CD4-positive, alpha-beta T cell treated with Interleukin-4 for 4 hours (primary cell): ENCODE measurements at places on chromosomes 11 and 22.

- DNase-seq: no peak
Measured at GRCh38 chr22:39723463-39723862, 152.9 kb downstream of the CACNA1I start.

DNA sequence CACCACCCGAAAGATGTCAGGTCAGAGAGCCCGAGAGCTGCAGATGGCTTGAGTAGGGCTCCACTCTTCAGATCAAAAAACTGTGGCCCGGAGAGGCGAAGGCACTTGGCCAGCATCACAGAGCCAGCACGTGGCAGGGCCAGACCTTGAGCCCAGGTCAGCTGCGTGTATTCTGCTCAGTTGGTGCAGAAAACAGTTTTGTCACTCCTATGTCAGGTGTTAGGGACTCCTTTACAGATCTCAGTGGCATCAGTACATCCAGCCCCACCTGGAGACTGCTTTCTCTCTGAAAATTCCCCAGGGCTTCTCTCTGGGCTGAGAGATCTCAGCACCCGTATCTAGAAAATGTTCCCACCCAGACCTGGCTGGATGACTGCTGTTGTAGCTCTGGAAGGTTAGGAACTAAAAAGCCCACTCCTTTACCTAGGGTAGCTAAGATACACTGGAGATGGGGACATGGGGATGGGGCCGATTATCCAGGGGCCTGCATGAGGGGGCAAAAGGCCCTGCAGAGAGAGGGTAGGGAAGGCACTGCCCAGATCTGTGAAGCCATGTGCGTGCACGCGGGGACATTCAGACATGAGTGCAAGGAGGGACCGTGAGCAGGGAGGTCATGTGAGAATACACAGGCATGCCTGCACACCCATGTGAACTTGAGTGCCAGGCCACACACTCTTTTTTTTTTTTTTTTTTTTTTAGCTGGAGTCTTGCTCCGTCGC lies 3.4 kb downstream of the APOA1 start:
- no peak for DNase-seq

- DNase-seq: peak; percentile 65
Measured at GRCh38 chr22:39622881-39623367, 52.4 kb downstream of the CACNA1I start.

- DNase-seq: no peak
Measured at GRCh38 chr22:17218341-17218740, 894 bp downstream of the ADA2 start.

GRCh38 chr22:28112190-28112544 lies 193.1 kb upstream of the PITPNB start:
- DNase-seq: no peak

GRCh38 chr22:38487946-38488345 lies 18.2 kb downstream of the DDX17 start:
- no peak for DNase-seq

DNA sequence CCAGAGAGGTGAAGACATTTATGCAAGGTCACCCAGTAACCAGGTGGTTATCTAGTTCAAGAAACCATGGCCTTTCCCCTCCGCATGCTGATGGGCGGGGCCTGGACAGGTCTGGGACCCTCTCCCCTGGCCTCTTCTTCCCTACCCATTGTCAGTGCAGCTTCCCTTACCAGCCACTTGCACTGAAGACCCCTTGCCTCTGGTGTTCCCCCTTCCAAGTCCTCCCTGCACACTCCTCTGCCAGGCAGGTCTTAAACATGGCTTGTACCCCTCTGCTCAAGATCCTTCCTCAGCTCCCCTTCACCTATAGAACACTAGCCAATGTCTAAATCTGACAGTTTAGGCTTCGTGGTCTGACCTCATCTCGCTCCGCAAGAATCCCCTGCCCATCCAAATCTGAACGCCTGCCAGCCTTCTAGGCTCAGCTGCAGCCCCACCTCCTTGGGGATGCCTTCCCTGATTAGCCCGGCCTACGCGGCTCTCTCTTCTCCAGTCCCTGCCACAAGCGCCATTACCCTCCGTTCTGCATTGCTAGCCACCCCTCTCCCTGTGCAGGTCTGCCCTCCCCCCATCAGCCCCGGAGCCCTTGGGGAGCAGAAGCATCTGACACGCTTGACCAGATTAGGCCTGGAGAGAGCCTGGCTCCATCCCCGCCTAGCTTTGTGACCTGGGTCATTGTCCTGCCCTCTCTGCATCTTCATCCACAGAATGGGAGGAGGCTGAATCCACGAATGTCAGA lies 213.8 kb downstream of the DSCAML1 start:
- DNase-seq: no peak

DNA sequence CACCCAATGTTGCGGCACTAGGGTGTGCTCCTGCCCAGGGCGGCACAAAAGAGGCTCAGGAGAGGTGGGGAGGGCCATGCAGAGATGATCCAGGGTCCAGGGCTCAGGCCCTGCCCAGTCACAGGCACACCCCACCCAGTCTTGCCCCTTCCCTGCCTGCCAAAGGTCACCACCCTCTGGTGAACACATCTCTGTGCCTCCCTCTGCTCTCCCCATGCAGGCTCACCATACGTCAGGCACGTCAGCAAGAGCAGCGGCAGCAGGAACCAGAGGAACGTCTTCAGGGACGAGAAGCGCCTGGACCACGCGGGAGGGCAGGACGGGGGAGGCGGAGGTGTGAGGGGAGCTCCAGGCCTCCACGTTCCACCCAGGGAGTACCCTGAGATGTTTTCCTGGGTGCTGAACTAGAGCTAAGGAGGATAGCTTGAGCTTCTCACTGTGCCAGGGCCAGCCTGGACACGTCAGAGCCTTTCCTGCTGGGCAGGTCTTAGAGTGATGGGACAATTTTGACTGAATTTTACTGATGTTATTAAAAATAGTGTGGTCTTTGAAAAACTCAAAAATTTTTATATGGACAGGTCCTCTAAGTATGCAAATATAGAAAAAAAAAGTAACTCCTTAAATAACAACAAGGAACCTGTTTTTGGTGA lies 7.2 kb downstream of the SUN2 start:
- no peak for DNase-seq

GRCh38 chr11:60528465-60528864 lies 13.3 kb downstream of the MS4A13 start:
- no peak for DNase-seq

DNA sequence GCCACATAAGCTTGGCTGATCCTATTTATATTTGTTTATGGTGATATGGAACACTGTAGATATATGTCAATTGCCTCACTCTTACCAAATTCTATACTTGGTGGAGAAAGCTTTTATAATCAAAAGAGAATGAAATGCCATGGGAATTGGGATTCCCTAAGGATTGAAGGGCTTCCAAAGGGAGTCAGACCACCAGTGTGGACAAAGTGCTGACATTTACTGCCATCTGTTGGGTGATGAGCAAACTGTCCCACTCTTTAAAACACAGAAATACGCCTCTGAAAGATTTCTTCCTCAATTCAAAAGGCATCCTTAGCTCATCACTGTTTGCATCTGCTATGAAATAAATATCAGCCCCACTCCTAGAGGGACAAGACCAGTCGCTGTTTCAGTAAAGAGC lies 7.1 kb downstream of the SLC1A2 start:
- DNase-seq: no peak

DNA sequence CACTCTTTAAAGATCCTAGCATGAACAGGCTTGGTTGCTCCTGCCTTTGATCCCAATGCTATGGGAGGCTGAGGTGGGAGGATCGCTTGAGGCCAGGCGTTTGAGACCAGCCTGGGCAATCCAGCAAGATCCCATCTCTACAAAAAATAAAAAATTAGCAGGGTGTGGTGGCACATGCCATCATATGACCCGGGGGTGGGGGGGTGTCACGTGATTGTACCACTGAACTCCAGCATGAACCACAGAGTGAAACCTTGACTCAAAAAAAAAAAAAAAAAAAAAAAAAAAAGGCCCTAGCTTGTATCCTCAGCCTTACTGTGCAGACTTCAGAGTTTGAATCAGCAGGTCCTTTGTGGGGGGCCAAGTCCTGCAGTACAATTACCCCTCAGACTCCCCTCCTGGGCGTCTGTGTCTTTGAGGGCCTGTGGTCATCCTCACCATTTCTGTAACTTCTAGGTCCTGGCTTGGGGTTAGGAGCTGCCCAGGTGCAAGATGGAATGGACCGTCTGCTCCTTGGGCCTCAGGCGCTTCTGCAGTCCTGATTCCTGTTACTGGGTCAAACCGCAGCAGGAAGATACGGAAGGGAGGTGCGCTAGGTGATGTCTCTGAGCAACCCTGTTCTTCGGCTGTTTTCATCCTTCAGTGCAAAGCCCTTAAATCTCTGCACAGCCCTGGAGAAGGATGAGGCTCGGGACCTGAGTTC lies 208.1 kb downstream of the CTTN start:
- DNase-seq: no peak

GRCh38 chr11:113517361-113517760 lies 42.2 kb upstream of the DRD2 start:
- no peak for DNase-seq

DNA sequence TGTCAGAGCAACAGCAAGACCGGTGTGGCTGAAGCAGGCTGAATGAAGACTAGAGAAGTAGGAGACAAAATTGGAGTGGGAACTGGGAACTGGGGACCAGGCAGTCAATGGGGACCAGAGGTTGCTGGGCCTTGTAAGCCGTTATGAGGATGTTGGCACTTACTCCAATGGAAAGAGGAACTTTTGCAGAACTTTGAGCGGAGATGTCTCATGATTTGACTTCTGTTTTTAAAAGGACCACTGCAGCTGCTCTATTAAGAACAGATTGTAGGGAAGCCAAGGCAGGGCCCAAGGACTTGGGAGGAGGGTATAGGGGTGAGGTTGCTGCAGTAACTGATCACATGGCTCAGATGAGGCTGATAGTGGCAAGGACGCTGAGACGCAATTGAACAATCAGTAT lies 34.2 kb downstream of the IL18 start:
- peak; percentile 2 for DNase-seq

DNA sequence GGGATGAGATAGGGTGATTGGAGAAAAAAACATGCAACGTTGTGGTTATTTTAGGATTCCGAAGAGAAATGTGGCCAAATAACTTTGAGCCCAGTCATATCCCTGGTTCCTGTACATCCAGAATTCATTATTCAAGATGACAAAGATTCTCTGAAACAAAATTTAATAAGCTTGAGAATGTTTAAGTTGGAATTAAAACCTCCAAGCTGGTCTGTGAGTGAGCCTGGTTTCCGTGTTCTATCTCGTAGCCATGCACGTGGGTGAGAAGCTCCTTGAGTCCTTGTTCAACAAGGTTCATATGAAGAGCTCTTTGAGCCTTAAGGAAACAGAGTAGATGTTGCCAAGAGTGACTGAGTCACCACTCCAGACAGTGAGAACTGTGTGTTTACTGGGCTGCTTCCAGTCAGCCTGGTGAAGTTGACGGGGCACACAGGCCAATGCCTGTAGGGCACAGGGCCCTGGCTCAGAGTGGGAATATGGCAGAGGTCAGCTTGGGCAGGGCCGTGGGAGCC lies 206.5 kb downstream of the NAV2 start:
- DNase-seq: no peak

GRCh38 chr11:132402071-132402684 lies 1031.8 kb downstream of the NTM start:
- no peak for DNase-seq

DNA sequence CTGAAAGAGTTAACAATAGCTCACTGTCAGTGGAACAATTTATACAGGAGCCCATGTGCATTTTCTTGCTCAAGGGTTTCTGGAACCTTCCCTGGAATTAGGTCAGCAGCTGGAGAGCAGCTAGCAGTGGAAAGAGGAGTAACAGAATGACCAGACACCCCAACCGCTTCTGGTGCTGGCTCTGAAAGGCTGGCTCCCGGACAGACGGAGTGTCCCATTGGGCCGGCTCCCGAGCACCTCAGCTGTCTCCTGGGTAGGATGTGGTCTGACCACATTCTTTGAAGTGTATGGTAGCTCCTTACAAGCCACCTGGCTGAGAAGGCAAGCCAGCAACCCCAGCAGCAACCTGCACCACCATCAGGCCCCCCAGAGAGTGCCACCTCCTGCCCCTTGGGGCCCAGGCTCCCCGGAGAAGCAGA lies 44.7 kb downstream of the ABTB2 start:
- DNase-seq: no peak

DNA sequence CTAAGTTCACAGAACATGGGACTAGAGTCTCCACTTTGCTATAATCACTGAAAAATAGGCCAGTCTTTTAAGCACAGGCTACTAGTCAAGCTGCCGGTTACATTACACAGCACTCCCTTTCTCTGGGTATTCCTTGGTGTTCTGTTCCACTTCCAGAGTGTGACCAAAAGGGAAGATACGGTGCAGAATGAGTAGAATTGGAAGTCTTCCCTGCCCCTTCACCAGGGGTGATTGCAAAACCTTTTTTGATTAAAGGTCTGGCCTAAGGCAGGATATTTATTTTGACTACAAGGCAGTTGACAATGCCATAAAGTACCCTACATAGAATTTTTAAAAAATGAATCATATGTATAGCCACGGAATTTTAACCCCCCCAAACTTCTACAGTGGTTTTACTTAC lies 59.6 kb upstream of the ADORA2A start:
- no peak for DNase-seq

- no peak for DNase-seq
Measured at GRCh38 chr22:45429424-45429823, 15.9 kb downstream of the RIBC2 start.
